ENCODE measurements at places on chromosomes 2 and 18. TPM values are rescaled to one million over a fixed set of nuclear protein-coding genes. Genes with fewer than 3 reads are reported as not detected.

DNA sequence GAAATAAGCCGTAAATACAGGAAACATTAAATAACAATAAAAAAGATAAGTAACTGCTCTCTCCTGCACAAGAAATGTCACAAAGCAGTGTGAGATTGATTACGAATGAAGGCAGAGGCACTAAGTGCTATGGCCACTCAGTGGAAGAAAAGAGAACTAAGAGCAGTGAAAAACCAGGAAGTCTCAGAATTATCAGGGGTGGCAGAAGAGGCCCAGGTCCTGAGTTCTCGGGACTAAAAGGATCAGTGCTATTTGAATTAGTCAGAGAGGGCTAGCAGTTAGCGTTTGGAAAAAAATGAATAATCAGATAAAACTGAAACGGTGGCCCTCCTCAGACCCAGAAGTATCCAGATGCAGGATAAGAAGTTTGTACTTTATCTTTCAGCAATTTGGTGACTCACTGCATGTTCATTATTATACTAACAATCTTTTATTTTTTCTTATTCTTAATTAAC is 367.1 kb downstream of the ZEB2 start:
- no peak overlapping the region for H3K27ac ChIP-seq
- peaks cover 6% of the 10 kb centered on the region for H3K4me1 ChIP-seq
- H3K4me3 ChIP-seq = no peak overlapping the region
- DNase-seq = peak; percentile 32

DNA sequence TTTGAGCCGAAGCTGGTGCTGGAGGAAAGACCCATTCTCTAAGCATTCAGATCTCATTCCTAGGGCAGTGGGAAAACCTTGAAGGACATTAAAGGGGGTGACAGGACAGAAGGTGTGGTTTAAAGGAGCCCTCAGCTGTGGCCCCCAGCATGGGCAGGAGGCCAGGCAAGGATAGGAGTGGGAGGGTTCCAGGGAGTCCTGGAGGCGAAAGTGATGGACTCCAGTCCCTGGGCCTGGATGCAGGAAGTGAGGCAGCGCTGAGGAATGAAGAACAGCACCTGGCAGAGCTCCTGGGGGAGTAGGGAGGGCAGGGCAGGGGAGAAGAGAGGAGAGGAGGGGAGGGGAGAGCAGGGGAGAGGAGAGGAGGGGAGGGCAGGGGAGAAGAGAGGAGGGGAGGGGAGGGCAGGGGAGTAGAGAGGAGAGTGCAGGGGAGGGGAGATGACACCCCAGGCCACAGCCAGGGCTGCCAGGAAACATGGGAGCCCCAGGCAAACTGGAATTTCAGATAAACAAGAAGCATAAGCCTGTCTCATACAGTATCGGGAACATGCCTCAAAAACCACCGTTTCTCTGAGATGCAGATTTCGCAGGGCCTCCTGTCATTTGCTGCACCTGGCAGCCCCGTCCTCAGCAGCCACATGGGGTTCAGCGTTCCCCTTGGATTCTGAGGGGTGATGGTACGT is 5.7 kb downstream of the RAMP1 start:
- H3K27me3 ChIP-seq = no peaks in the 10 kb centered on the region
- peak overlapping the region; percentile 84 for H3K27ac ChIP-seq
- H3K36me3 ChIP-seq = no peaks in the 10 kb centered on the region
- H3K4me1 ChIP-seq = peaks cover 42% of the 10 kb centered on the region
- H3K4me3 ChIP-seq = no peak overlapping the region

DNA sequence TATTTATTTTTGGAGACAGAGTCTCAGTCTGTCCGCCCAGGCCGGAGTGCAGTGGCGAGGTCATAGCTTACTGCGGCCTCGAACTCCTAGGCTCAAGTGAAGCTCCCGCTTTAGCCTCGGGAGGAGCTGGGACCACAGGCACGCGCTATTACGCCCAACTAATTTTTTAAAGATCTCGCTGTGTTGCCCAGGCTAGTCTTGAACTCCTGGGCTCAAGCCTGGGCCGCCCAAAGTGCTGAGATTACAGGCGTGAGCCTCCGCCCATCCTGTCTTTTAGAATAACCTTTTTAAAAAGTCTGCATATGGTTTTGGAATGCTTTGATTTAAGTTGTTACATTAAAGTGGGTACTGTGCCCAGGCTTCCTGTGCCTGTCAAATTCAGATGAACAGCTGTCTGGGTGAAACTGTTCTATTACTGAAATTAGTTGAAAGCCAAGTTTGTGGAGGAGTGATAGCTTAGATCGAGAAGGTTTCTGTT is 944 bp downstream of the RAB3GAP1 start:
- peaks cover 22% of the 10 kb centered on the region for H3K4me1 ChIP-seq
- no peaks in the 10 kb centered on the region for H3K27me3 ChIP-seq
- H3K27ac ChIP-seq = peak overlapping the region; percentile 98
- DNase-seq = no peak
- no peaks in the 10 kb centered on the region for H3K36me3 ChIP-seq

Gene KIDINS220
- 24.2 TPM for polyA plus RNA-seq

GRCh38 chr2:224556381-224556780 is 28.8 kb downstream of the CUL3 start:
- no peak overlapping the region for H3K27ac ChIP-seq
- no peaks in the 10 kb centered on the region for H3K4me1 ChIP-seq
- H3K4me3 ChIP-seq = no peak overlapping the region
- DNase-seq = no peak

DNA sequence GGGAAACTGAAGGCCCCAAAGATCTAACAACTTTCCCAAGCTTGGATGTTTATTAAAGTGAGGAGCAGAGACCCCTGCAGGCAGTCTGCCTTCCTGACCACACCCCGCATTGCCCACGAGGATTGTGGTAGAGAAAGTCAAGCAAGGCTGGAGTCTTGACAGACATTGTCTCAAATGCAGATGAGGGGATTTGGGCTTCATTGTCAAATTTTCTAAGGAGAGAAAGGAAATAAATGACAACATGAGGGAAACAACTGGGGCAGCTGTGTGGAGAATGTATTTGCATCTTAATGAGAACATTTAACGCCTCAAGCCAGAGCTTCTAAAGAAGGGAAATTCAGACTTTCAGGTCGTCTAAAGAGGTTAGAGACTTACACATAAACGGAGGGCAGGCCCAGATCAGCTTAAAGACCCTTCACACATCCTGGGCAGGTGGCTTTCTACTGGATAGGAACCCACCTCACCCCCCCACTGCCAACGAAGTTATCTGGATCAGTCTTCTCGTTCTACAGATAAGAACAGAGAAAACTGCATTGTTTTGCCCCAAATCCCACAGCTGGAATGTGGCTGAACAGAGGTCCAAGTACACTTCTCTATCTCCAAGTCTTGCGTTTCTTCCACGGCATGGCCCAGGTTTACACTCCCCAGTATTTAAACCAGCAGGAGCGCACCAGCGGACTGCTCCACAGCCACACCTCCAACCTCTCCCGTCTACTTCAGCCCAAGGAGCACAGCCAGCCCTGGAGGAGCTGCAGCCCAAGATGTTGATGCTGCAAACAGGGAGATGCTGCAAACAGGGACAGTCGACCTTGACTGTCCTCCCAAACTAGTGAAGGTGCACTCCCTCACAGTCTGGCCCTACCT is 16.2 kb upstream of the SCG2 start:
- H3K4me3 ChIP-seq = no peak overlapping the region
- H3K4me1 ChIP-seq = no peaks in the 10 kb centered on the region
- no peak for DNase-seq
- no peaks in the 10 kb centered on the region for H3K36me3 ChIP-seq
- H3K27ac ChIP-seq = no peak overlapping the region

Gene GTF2A1L
- polyA plus RNA-seq = 0.49 TPM

- no peak for DNase-seq
- H3K27me3 ChIP-seq = no peaks in the 10 kb centered on the region
- H3K27ac ChIP-seq = no peak overlapping the region
- peaks cover 6% of the 10 kb centered on the region for H3K4me1 ChIP-seq
- H3K4me3 ChIP-seq = no peak overlapping the region
- no peaks in the 10 kb centered on the region for H3K36me3 ChIP-seq
These were observed 147.0 kb downstream of the ESCO1 start for GRCh38 chr18:21453511-21453901.

Gene IL36B
- not detected for polyA plus RNA-seq

- H3K4me3 ChIP-seq = no peak overlapping the region
- peak; percentile 84 for DNase-seq
- no peaks in the 10 kb centered on the region for H3K36me3 ChIP-seq
- H3K4me1 ChIP-seq = peaks cover 42% of the 10 kb centered on the region
- no peaks in the 10 kb centered on the region for H3K27me3 ChIP-seq
These were observed 3.8 kb downstream of the GALNT5 start for GRCh38 chr2:157261199-157261782.

DNA sequence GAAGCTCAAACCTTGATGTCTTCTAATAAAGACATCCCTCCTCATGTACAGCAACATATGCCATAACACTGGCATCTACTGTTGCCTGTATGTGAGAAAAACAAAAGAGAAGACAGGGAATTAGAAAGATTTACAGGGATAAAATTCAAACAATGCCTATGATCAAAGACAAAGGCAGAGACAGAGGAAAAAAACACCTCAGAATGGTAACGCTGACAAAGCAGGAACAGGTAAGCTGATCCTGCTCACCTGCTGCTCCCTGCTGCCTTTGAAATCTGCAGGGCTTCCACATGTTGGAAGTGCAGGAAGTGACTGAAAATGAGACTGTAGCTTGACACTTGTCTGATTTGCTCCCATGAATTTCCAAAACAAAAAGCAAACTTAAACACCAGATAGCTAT is 90.2 kb upstream of the DNAJC10 start:
- H3K27ac ChIP-seq = no peak overlapping the region
- no peaks in the 10 kb centered on the region for H3K27me3 ChIP-seq
- no peaks in the 10 kb centered on the region for H3K4me1 ChIP-seq
- H3K4me3 ChIP-seq = no peak overlapping the region
- H3K36me3 ChIP-seq = no peaks in the 10 kb centered on the region

Gene BOLL
- polyA plus RNA-seq = not detected
